Epithelial cell of alveolus of lung (primary cell): ENCODE measurements at places on chromosomes 5 and 9. TPM values are rescaled to one million over a fixed set of nuclear protein-coding genes. Genes with fewer than 3 reads are reported as not detected.

Gene ADGRD2
- not detected in 2 replicates for total RNA-seq

Gene NADK2
- total RNA-seq, result 6.5 and 11.1 TPM in 2 replicates

Gene CD72
- total RNA-seq, result 0.39 and 1.1 TPM in 2 replicates

Gene C9orf153
- total RNA-seq, result not detected in 2 replicates

Gene AP3B1
- 27.5 and 48.9 TPM in 2 replicates for total RNA-seq

Gene KIF4B
- 0.08 and 0.13 TPM in 2 replicates for total RNA-seq

Gene AOPEP
- total RNA-seq, result 11.1 and 27.0 TPM in 2 replicates

Gene PCDHB15
- under 0.01 and 0.48 TPM in 2 replicates for total RNA-seq
